ENCODE measurements at places on chromosomes 3 and 15.

DNA sequence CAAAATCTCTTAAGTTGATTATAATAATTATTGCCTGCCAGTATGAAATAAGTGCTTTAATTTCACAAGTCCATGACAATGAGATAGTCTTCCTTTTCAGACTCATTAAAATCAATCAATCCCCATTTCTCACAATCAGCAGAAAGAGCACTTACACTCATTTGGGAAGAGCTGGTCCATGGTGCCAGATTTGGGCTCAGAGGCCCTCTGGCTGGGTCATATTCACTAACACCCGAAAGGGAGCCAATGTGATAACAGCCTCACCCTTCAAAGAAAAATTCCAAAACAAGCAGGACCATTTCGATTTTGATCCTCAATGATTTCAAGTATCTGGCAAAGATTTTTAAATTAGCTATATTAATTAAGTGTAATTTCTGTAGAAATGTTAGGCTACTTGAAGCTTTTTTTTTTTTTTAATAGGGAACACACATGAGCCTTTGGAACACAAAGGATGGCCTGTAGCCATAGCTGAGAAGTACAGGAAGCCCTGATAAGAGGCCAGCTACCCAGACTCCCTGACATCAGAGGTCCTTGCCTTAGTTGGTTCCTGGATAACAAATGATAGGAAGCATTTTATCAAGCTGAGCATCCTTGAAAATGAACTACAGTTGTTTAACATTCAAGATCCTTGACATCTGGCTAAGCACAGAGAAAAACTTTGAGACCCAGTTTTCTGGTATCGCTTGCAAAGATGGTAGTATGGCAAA lies 17.1 kb downstream of the MCF2L2 start:
- DNase-seq: no peak

DNA sequence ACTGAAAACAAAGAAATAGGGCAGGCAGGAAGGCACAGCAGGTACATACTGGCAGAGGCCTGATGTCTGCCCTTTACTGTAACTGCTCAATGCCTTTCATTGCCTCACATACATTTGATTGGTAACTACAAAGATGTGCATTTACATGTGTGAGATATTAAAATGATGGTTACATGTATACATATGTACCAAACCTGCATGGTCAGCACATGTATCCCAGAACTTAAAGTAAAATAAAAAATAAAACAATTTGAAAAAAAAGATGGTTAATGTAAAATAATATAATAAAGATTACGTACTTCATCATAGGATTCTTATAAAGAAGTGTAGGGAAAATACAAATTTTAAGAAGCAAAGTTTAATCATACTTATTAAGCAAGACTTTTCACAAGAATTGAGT lies 15.1 kb downstream of the SSR3 start:
- DNase-seq: no peak

DNA sequence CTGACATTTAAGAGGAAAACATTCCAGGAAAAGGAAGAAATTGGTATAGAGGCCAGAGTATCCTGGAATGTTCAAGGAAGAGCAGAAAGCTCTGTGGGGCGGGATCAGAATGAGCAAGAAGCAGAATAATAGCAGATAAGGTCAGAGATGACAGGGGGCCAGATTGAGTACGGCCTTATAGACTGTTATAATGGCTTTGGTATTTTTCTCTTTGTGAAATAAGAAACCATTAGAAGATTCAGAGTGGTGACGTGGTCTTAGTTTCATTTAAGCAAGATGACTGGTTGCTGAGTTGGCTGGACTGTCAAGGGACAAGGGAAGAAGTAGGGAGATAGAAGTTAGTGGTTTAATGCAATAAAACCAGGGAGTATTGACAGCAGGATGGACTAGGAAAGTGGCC lies 218.3 kb upstream of the SOX2 start:
- no peak for DNase-seq

DNA sequence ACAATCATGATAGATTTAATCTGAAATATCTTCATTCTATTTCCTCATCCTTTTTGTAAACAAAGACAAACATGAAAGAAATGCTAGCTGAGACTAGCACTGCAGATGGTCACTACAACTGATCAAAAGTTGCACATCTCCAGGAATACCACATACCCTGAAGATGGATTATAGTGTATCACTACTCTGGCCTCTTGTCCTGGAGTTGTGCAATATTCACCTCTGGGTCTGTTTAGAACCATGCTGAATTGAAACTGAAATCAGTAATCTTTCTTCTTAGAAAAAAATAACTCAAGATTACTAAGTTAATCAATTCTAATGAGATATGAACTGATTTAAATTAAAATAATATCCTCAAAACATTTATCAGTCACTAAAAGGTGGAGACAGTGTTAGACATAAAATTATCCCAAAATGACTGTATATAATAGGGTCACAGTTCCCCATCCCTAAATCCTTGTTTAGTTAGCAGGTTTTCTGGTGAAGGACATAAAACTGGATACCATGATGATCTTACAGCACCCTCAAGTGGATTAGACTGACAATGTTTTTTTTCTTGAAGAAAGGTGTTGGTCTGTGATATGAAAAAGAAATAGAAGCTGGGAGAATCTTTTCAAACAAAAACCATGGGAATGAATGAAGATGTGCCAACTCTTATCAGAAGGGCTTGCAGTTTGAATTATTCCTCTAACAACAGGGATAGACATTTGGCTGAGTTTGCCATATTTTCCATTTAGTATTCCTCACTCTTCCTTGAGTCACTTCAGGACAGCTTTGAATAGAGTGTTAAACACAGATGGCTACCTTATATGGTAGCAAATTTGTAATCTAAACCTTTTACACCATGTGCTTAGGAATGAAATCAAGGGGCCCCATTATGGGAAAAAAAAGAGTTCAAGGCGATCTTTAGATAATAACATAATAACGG lies 7.1 kb upstream of the TTC14 start:
- no peak for DNase-seq

- DNase-seq: no peak
Measured at GRCh38 chr3:197908957-197909701, 40.9 kb upstream of the RPL35A start.

DNA sequence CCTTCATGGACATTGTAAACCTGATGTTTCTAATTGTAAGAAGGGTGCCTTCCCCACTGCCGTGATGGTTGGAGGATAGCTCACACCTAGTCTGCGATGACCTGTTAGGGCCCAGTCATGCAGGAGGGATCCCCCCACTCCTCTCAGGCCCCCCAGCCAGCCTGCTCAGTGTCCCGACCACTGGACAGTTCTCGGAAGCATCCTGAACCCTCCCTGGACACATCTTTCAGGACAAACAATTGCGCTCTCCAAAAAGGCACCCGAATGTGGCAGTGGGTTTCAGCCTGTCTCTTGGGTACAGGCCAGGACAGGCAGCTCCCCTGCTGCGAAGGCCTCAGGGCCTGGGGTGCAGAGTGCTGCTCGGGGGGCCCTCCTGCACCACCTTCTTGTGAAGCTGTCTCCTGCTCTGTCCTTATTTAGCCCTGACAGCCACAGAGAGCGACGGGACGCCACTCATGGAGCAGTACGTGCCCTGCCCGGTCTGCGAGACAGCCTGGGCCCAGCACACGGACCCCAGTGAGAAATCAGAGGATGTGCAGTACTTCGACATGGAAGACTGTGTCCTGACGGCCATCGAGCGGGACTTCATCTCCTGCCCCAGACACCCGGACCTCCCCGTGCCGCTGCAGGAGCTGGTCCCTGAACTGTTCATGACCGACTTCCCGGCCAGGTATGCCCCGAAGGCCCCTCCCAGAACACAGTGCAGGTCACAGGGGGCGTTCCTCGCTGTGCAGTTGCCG lies 132.3 kb downstream of the LRRK1 start:
- DNase-seq: no peak

- no peak for DNase-seq
Measured at GRCh38 chr3:32176989-32177701, 61.3 kb upstream of the CMTM8 start.

GRCh38 chr15:51759557-51760070 lies 8.2 kb downstream of the TMOD2 start:
- DNase-seq: no peak

DNA sequence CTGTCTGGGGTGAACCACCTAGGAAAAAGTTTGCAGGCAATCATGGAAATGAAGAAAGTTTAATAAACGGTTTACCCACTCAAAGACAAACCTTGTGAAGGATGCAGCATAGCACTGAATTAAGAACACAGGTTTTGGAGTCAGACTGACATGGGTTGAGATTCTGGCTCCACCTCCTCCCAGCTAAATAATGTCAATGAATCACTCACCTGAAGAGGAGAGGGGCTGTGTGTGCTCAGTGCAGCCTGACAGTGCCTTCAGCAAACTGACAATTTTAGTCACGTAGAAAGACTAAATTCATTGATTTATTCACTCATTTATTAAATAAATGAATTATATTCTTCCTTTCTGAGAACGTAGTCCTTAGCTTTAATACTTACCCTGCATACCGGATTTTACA lies 18.9 kb downstream of the NR1I2 start:
- DNase-seq: no peak

DNA sequence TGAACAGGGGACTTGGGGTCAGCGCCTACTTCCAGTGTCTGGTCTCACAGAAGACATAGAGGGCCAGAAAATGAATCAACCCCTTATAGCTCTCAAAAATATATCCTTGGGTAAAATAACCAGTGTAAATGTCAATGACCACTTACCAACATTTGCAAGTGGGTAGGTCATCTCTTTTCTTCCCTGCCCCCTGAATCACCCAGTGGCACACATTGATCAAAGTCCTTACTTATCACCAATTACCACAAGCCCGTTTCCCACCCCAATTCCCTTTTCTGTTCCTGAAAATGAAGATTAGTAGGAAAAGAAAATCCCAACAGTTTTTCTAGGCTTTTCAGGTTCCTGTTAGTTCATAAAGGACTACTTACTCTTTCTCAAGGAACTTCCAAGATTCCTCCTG lies 70.5 kb upstream of the HEG1 start:
- no peak for DNase-seq

DNA sequence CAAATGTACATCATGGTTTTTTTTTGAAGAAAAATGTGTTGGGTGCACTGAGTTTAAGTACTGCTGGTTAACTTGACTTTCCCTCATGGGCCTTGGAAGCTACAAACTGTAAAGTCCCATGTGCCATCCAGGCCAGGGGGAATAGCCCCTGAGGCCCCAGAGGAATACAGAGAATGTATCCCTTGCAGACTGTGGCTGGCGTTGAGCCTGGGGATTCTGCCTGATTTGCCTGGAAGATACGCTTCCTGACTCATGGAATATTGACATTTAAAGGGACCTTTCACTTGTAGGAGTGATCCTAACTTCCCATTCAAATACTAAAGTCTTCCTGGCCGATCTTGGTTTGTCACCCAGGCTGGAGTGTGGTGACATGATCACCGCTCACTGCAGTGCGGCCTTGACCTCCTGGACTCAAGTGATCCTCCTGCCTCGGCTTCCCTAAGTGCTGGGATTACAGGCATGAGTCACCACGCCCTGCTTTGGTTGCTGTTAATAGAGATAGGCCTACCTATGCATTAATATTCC lies 42.0 kb downstream of the ADAMTSL3 start:
- no peak for DNase-seq

- no peak for DNase-seq
Measured at GRCh38 chr3:168269001-168269400, 173.3 kb upstream of the GOLIM4 start.

- DNase-seq: no peak
Measured at GRCh38 chr3:123711356-123711755, 126.5 kb upstream of the HACD2 start.

DNA sequence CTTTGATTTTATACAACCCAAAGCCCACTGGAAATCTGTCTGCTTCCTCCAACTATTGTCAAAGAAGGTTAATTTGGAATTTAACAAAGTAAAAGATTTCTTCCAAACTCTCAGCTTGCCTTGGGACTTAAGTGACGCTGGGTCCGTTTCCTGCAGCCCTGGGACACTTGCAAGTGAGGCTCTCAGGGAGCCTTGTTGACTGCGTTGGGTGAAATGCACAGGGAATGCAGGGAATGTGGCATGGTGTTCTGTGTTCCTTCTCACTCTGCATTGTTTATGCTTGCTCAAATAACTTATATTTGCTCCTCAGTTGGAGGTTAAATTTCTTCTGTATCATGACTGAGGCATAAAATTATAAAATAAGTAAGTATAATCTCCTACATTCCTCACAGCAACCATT lies 60.9 kb upstream of the TJP1 start:
- no peak for DNase-seq

GRCh38 chr3:3170998-3171397 lies 8.5 kb downstream of the CRBN start:
- DNase-seq: no peak

GRCh38 chr3:139671863-139672646 lies 5.7 kb downstream of the NMNAT3 start:
- no peak for DNase-seq

GRCh38 chr3:184872200-184872599 lies 60.2 kb downstream of the VPS8 start:
- DNase-seq: no peak
